ENCODE measurements at places on chromosomes 2 and 18.

- DNase-seq, result no peak
Observed at GRCh38 chr2:158507679-158508078, 50.9 kb downstream of the PKP4 start.

GRCh38 chr2:67234440-67234839 lies 162.7 kb upstream of the ETAA1 start:
- no peak for DNase-seq

DNA sequence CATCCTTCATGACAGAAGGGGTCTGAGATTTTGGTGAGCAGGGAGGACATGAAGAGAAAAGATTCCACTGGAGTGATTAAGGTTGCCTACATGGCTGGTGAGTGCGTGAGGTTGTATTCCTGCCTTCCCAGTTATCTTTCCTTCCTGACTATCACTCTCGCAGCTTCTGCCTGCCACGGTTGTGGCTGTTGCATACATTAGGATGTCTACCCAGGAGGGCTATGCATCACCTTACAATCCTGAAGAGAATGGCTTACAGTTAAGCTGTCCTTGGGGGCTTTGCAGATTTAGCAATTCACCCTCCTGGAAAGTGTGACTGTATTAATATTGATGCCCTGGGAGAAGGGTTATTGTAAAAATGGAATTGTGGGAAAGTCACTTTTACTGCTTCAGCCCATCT lies 571.0 kb downstream of the TSN start:
- no peak for DNase-seq

DNA sequence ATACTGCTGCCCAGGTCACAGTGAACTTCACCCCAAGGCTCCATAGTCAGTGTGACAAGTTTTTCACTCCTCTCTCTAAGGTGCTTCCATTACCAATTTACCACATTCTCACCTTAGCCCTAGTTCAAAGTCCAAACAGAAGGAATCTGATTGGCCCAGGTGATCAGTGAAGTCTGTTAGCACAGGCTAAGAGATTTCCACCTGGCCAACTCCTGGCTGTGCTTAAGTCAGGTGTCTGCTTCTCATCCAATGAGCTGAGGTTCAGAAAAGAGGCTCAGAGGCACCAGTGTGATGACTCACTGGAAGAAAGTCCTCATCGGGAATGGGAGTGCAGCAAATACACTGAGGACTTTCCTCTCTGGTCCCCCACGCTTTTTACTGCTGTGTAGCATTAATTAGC lies 164.4 kb upstream of the MGAT5 start:
- no peak for DNase-seq

GRCh38 chr2:207423886-207424285 lies 105.9 kb upstream of the CREB1 start:
- DNase-seq, result no peak

- no peak for DNase-seq
Observed at GRCh38 chr2:111227716-111228141, 107.0 kb downstream of the BCL2L11 start.

DNA sequence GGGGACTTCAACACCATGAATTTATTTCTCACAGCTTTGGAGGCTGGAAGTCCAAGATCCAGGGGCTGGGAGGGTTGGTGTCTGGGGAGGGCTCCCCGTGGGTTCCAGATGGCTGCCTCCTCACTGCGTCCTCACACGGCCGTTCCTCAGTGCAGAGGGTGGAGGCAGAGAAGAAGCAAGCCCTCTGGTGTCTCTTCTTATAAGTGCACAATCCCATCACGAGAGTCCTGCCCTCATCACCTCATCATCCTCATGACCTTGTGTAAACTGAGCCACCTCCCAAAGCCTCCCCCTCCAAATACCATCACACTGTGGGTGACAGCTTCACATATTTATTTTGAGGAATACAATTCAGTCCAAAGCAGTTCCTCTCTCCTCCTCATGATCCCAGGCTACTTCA lies 26.3 kb downstream of the TMEM163 start:
- no peak for DNase-seq

DNA sequence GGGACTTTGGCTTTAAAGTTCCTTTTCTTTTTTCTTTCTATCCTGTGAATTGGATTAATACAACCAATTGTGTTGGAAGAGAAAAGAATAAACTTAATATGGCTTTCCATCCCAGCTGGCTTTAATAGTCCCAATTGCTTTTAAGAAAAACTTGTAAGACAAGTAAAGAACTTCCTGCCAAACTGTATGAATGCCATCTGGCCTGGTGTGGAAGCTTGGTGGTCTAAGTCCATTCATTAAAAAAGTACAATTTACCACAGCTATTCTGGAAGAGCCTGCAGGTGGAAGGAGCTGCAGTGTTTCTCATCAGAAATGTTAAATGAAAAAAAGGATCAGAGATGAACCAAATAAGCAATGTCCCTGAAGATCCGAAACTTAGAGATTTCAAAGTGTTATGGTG lies 103.9 kb downstream of the KLHL14 start:
- no peak for DNase-seq

DNA sequence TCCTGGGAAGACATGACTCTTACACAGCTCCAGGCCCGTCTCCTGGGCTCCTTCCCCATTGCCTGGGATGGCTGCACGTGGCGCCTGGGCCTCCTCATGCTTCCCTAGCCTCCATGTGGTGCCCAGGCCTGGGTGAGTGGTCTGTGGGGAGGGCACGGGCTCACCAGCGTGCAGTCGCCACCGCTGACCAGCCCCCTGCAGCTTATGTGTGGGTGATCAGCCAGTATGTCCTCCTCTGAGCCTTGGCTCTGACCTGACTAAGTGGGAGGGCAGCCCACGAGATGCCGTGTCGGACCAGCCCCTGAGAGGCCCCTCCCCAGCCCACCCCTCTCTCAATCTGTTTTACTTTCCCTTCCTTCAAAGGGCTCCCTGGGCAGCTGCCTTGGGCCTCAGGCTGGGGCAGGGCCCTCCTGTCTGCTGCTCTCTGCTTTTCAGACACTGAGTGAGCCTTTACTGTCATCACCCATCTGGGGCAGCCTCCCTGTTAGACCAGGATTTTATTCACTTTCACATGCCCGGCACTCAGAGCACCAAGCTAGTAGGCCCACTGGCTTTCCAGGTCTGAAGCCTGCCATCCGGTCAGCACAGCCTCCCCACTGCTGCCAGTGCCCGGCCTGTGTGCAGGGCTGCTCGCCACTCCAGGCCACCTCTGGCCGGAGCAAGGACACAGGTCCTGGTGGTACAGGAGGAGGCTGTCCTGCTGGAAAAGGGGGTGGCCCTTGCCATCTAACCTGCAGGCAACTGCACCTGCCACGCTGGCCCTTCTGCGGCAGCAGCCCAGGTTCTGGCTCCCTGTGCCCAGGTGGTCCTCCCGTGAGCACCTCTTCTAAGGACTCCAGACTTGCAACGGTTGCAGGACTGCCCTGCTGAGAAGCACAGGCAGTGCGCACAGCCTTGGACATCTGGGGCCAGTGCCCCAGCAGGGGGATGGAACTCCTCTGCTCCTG lies 84.9 kb upstream of the HPCAL1 start:
- no peak for DNase-seq

- no peak for DNase-seq
Observed at GRCh38 chr2:37427241-37427640, 82.8 kb downstream of the QPCT start.

GRCh38 chr2:65666156-65666725 lies 233.8 kb upstream of the SPRED2 start:
- DNase-seq, result no peak

DNA sequence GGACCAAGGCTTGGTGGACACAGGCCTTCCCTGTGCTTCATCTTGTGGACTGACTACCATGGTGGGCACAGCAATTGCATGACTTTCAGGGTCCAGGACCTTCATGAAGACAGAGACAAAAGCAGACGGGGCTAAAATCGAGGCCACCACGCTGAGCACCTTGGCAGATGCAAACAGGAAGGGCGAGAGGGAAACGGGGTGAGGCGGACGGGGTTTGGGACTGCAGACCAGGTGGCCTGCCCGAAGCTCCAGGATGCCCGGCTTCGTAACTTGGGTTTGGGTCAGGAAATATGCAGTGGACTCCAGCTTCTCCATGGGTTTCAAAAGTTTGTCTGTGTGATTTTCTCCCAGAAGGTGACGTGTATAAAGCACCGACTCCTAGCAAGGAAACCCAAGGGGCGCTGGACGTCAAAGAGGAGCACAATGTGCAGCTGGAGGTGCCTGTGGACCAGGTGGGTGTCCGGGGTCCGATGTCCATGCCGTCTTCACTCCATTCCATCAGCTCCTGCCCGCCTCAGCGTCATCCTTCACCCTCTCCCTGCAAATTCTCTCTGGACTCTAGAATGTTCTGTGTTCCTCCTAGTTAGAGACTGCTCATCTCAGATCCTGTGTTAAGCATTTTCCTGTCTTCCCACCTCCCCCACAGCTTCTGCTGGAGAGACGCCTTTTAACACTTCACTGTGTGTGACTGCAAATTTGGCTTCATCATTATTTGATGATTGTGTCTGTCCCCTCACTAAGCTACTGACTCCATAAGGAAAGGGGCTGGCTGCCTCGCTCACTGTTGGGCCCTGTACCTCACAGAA lies 65.8 kb downstream of the DCDC2C start:
- no peak for DNase-seq

GRCh38 chr2:59693231-59693959 lies 860.1 kb downstream of the BCL11A start:
- DNase-seq, result no peak

GRCh38 chr2:204353823-204354222 lies 191.5 kb upstream of the PARD3B start:
- no peak for DNase-seq

- no peak for DNase-seq
Observed at GRCh38 chr2:15472133-15472532, 89.0 kb downstream of the NBAS start.

DNA sequence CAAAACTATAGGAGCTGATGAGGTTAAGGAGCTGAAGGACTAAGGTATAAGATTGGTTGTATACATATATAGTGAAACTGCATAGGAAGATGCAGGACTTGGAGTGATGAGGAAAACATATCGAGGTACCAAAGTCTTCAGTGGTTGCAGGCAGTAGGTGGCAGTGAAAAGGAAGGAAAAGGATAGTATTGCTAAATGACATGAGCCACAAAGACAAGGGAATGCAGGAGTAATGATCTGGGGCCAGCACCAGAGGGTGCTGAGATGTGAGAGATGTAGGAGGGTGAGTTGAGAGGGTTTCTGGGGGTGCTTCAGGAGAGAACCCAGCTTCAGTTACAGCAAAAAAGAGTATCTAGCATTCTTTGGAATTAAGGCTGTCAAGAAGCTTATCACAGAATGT lies 172.2 kb upstream of the MYO3B start:
- no peak for DNase-seq

GRCh38 chr2:240991378-240992263 lies 6.8 kb upstream of the SNED1 start:
- peak; percentile 27 for DNase-seq

GRCh38 chr2:69561101-69561500 lies 82.4 kb downstream of the AAK1 start:
- DNase-seq, result no peak

GRCh38 chr18:70463085-70463484 lies 174.2 kb downstream of the SOCS6 start:
- no peak for DNase-seq

DNA sequence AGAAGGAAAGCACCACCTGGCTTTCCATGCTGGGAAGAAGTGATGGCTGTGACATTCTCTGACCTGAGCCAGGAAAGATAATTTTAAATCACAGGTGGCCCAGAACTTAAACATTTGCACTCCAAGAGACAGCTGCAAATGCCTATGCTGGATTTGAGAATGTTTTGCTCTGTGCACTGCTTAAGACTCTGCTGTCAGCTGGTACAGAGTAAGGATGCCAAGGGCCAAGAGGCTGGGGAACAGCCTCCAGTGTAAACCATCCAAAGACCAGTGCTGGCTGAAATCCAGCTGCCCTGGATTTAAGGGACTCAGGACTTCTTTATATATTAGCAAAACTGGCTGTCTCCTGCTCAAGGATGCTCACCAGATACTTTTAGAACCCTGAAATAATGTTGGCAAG lies 3.9 kb downstream of the HOXD8 start:
- DNase-seq, result no peak

- DNase-seq, result no peak
Observed at GRCh38 chr18:59359576-59359952, 499 bp upstream of the LMAN1 start.

GRCh38 chr2:151523850-151524249 lies 114.1 kb downstream of the RIF1 start:
- DNase-seq, result no peak
